ENCODE measurements at places on chromosomes 2 and 18. TPM values are rescaled to one million over a fixed set of nuclear protein-coding genes. Genes with fewer than 3 reads are reported as not detected.

The GALNT5 gene
- 0.33 TPM for total RNA-seq

The COLEC12 gene
- total RNA-seq, result 5.6 TPM

The TGIF1 gene
- total RNA-seq, result 25.4 TPM

DNA sequence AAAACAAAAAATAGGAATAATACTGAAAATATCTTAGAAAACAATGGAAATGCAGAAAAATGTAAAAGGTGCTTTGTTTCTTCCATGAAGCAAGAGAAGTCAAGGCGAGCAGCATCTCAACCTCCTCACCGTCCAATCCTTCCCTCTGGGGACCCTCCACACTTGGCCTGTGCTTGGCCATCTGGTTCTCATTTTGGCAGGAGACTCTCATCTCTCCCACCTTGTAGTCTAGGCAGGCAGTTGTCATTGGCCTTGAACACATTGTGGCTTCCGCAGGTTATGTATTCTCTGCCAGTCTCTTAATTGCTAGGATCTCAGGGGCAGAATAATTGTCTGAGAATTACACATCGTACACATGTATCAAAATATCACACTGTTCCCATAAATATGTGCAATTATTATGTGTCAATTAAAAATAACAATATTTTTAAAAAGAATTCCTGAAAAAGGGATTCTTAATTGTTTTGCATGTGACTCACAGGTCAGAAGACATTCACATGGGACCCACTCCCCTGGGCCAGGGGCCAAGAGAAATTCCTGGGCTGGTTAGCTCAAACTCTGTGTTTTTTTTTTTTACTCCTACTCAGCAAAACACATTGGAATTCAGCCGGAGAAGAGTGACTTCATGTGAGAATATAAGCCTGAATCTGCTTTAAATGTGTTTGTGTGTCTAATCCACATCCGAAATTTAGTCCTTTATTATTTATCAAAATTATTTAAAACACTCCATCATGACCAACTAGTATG, 14.0 kb upstream of the ANKRD62 start:
- DNase-seq, result no peak

DNA sequence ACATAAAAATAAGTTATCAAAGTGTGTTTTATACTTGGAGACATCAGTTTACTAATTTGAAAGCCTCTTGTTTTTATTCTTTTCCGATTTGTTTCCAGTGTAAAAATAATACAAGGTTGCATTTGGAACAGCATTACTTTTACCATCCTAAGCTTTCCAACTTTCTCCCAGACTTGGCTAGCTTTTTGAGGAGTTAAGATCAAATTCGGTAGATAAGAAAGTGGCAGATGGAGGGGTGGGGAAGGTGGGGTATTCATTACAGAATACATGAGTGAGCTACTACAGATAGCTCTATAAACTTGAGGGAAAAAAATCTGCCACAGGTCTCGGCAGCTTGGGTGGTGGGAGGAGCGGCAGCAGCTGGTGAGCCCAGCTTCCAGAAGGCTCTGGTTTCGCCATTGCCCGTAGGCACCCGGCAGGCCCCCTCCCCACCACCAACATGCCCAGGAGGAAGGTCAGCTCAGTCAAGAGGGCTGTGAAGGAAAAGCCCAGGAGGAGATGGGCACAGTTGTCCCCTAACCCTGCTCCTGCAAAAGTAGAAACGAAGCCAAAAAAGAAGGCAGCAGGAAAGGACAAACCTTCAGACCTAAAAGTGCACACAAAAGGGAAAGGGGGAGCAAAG, 18.6 kb upstream of the RMC1 start:
- no peak for DNase-seq

DNA sequence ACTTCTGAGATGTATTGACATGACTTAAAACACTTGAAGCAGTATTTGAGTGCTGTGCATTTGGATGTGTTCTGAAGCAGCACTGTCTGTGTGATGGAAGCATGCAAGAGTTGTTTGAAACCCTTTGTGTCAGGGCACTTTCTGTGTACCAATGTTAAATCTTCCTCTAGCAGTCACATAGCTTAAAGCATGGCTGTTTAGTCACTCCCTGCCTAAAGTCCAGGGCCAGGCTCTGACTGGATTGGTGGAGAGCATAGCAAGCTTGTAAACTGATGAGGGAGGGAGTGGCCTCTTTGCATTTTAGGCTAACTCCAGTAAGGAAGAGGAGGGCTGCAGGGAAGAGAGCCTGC, 73.5 kb downstream of the MYO1B start:
- DNase-seq, result no peak

- DNase-seq, result no peak
Measured at GRCh38 chr2:8752385-8752784, 70.5 kb downstream of the ID2 start.

Measured in thymus (tissue), 14 donors.